ENCODE measurements at places on chromosomes 13 and 19. TPM values are rescaled to one million over a fixed set of nuclear protein-coding genes. Genes with fewer than 3 reads are reported as not detected.

GRCh38 chr13:75161804-75162203, 320.2 kb downstream of the TBC1D4 start:
- H3K36me3 ChIP-seq, result no peaks in the 10 kb centered on the region
- no peak overlapping the region for H3K4me3 ChIP-seq
- no peak for DNase-seq
- H3K27me3 ChIP-seq, result no peaks in the 10 kb centered on the region
- no peaks in the 10 kb centered on the region for H3K4me1 ChIP-seq

GRCh38 chr19:7738023-7738422, 6.1 kb upstream of the CLEC4G start:
- H3K36me3 ChIP-seq, result no peaks in the 10 kb centered on the region
- no peaks in the 10 kb centered on the region for H3K4me1 ChIP-seq
- DNase-seq, result no peak
- H3K27me3 ChIP-seq, result no peaks in the 10 kb centered on the region
- H3K27ac ChIP-seq, result no peak overlapping the region

DNA sequence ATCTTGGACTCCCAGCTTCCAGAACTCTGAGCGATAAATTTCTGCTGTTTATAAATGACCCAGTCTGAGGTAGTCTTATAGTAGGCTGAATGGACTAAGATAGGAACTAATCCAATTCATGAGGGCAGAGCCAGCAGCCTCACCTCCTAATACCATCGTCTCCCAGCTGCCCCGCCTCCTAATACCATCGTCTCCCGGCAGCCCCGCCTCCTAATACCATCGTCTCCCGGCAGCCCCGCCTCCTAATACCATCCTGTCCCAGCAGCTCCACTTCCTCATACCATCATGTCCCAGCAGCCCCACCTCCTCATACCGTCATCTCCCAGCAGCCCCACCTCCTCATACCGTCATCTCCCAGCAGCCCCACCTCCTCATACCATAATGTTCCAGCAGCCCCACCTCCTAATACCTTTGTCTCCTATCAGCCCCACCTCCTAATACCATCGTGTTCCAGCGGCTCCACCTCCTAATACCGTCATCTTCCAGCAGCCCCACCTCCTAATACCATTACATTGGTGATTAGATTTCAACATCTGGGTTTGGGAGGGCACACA, 2.4 kb upstream of the ARGLU1 start:
- peak overlapping the region; percentile 22 for H3K27ac ChIP-seq
- no peaks in the 10 kb centered on the region for H3K27me3 ChIP-seq
- no peak overlapping the region for H3K4me3 ChIP-seq
- no peaks in the 10 kb centered on the region for H3K36me3 ChIP-seq
- DNase-seq, result peak; percentile 88
- H3K4me1 ChIP-seq, result no peaks in the 10 kb centered on the region

GRCh38 chr19:5397804-5398692, 57.2 kb upstream of the ZNRF4 start:
- H3K4me1 ChIP-seq, result no peaks in the 10 kb centered on the region
- no peak overlapping the region for H3K4me3 ChIP-seq
- peaks cover 57% of the 10 kb centered on the region for H3K27me3 ChIP-seq
- DNase-seq, result no peak
- no peaks in the 10 kb centered on the region for H3K36me3 ChIP-seq
- no peak overlapping the region for H3K27ac ChIP-seq

Gene ZNF492
- 1.2 TPM for total RNA-seq

- H3K36me3 ChIP-seq, result no peaks in the 10 kb centered on the region
- H3K4me3 ChIP-seq, result peak overlapping the region; percentile 86
- H3K4me1 ChIP-seq, result peaks cover 10% of the 10 kb centered on the region
- no peak for DNase-seq
- peaks cover 3% of the 10 kb centered on the region for H3K27me3 ChIP-seq
Observed at GRCh38 chr19:48443731-48444128, 2.1 kb upstream of the GRWD1 start.
